ENCODE measurements at places on chromosomes 3 and 15.
A peak's percentile ranks its signal among the peaks of the same experiment; 100 is the strongest.

GRCh38 chr15:76162784-76163456, 103.1 kb downstream of the TMEM266 start:
- no peak for DNase-seq

GRCh38 chr3:45665101-45665572, 24.1 kb upstream of the SACM1L start:
- DNase-seq, result peak; percentile 20

- peak; percentile 44 for DNase-seq
These were observed 15.7 kb downstream of the BHLHE40 start for GRCh38 chr3:4994823-4995499.

GRCh38 chr3:13111873-13112520, 38.8 kb upstream of the IQSEC1 start:
- DNase-seq, result no peak

GRCh38 chr3:94121161-94121560, 58.3 kb downstream of the NSUN3 start:
- DNase-seq, result no peak

- DNase-seq, result no peak
These were observed 486.1 kb upstream of the GOLIM4 start for GRCh38 chr3:168581771-168582225.

DNA sequence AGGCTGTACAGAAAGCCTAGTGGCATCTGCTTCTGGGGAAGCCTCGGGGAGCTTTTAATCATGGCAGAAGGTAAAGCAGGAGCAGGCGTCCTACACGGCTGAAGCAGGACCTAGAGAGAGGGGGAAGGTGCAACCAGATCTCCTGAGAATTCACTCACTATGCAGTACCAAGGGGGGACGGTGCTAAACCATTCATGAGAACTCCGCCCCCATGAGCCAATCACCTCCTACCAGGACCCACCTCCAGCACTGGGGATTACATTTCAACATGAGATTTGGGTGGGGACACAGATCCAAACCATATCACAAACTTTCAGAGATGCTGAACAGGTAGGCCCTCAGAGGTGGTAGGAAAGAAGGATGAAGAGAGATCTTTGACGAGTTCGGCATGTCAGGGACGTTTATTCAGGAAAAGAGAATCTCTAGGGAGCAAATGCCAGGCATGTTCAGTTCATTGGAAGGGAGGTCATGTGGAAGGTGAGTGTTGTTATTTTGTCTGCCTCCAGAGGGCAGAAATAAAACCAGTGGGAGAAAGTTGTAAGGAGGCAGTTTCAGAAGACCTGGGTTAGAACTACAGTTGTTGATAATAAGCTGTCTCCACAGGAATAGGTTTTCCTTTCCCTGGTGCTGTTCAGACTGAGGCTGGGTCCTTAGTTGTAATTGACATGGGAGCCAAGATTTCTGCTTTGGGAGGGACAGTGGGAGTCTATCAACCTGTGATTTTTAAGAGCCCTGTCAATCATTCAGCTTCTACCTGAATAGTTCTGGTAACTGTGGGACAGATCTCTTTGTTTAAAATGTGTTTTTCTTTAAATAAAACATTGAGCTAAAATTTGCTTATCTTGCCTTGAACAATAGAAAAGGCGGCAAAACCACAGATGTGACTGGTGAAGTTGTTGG, 4.3 kb upstream of the FNDC3B start:
- no peak for DNase-seq

- no peak for DNase-seq
These were observed 3.7 kb downstream of the ZNF280D start for GRCh38 chr15:56729561-56729960.

DNA sequence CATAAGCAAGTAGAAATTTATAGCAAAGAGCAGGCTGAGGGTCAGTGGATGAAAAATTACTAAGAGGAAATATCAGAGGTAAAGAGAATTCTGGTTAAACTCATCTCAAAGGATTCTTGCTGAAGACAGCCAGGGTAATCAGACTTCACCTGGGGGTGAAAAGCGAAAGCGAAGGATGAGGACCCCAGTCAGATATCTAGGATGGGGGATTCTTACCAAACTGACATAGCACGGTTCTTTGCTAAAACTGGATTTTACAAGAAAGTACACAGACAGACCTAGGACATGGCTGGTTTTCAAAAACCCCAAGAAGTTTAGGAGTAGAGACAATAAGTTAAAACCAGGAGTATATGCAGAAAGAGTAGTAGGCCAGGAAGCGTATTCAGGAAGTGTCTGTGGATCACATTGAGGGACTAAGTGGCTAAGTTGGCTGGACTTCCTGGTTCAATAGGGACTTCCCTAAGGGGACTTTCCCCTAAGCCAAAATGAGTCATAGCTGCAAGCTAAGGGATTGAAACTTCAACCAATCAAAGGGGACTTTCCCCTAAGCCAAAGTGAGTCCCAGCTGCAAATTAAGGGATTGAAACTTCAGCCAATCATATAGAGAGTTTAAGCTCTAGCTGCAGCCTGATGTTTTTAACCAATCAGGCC, 2.4 kb upstream of the CFAP91 start:
- DNase-seq, result no peak

- DNase-seq, result no peak
These were observed 982.7 kb upstream of the NR2F2 start for GRCh38 chr15:95347837-95348236.

DNA sequence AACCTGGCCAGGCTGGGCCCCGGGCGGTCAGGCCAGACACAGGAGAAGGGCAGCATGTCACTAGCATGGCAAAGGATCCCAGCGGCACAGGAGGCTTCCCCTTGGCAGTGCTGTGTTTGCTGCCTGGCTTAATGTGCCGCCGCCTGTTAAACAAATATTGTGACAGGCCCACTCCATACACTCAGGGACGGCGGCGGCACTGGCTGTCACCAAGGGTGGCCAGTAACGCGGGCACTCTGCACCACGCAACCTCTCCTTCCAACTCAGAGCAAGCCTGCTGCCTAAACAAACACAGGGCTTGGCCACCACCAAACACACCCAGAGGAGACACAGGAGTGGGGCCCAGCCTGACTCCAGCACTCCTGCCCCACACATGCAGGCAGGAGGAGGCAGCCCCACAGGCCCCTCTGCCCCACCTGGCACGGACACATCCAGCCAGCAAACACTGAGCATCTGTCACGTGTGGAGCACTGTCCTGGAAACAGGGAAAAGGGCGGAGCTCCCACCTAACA, 48.0 kb downstream of the TPRA1 start:
- no peak for DNase-seq

GRCh38 chr15:50059203-50059772, 59.7 kb downstream of the ATP8B4 start:
- DNase-seq, result no peak

DNA sequence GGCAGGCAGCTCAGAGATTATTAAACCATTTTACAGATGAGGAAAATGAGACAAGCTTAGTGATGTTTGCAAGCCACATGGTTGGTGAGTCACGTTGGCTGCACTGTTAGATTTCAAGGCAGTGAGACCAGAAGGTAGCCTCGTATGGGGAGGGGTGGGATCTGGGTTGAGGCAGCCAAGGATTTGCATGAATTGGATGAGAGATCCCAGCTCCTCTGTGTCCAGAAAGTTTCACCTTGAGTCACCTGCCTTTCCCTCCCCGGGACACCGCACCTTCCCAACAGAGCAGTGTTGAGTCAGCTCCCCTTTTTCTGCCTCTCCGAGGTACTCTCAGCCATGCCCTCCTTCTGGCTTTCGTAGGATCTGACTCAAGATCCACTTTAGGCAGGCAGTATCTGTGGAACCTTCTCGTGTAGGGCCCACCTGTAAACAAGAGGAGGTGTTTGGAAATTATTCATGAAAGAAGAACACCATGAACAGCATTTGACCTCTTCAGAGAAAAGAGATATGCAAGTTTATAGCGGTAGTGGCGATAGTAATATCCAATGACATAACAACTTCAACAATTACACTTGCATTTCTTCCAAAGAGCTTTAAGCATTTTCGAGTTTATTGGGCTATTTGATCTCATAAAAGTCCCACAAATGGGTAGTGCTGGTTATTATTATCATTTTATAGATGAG, 46.8 kb upstream of the VPS8 start:
- DNase-seq, result no peak

DNA sequence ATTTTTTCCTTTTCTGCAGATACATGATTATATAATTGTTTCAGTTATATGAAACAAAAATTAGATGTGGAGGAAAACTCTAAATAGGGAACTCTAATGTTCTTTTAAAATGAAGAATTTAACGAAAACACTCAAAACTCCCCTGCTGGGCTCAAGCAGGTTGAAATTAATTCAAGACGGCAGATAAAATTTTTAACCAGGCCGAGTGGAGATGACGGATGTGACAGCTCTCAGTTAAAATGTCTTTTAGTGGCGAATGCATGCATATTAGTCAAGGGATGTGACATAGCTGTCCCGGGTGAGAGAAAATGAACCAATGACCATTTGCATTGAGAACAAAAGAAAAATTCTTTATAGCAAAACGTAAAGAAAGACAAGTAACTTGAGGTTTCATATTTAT, 110.1 kb downstream of the ROBO2 start:
- DNase-seq, result no peak

DNA sequence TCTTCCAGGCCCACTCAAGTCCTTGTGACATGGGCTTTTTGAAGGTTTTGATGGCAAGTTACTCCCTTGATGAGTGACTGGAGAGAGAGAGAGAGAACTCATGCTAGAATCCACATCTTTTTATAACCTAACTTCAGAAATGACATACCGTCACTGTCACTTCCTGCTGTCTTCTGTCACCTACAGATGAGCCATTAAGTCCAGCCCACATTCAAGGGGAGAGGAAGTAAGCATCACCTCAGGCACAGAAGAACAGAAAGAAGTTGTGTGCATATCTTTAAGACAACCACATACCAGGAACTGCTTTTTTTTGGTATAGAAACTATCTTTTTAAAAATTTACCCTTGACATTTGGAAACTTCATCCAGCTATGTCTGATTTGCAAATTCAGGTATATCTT, 16.6 kb upstream of the TXNRD3 start:
- DNase-seq, result no peak

DNA sequence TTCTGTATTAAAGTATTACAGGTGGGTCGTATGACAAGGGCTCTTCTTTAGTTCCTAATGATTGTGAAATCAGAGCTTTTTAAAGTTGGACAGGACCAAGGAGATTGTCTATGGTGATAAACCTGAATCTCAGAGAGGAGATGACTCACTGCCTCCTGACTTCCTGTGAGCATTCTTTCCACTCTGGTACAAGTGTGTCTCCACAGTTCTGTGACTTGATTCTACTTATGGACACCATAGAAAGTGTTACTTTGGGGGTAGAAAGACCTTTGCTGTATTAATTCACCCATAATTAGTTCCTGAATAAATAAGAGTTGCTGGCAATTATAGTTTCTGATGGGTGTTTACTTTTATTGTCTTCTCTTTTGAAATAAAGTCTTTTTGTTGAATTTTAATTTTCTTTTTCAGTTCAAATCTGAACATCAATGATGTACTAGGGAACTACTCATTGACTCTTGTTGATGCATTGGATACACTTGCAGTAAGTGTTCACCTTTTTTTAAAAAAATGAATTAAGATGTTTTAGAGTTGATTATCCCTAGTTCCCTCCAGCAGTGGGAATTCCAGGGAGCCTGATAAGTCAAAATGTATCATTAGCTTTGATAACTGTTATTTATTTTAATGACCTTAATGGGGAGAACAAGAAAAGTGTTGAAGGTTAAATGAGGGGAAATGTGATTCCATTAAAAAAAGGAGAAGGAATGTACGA, 7.4 kb downstream of the EDEM1 start:
- DNase-seq, result no peak

GRCh38 chr15:101138913-101139880, 112.7 kb downstream of the CHSY1 start:
- no peak for DNase-seq

DNA sequence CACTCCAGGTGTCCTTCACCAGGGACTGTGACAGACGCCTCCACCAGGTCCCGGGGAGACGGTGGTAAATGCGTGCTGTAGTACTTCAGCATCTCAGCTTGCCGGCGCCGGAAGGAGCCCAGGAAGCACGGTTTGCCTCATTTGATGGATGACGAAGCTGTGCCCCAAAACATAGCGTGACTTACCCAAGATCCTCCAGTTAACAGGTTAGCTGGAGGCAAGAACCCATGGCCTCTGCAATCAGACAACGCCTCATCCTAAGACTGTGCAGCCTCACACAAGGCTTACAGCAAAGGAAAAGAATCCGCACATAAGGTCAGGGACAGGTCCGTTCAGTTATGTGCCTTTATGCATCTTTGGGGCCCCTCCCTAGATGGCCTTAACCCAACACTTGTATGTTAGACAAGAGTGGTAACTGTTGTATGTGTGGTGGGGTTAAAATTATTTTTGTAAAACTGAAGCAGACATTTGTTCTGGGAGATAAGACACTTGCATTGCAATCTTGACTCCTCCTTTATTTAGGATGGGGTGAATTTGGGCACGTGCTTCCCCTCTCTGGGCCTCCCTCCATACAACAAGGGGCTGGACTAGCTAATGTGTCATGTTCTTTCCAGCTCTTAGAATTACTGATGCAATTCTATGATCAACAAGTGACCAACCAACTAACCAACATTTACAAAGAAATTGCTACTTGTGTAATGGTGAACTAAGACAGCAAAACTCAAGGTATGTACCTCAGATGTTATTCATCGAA, 39.4 kb downstream of the VGLL4 start:
- DNase-seq, result no peak

DNA sequence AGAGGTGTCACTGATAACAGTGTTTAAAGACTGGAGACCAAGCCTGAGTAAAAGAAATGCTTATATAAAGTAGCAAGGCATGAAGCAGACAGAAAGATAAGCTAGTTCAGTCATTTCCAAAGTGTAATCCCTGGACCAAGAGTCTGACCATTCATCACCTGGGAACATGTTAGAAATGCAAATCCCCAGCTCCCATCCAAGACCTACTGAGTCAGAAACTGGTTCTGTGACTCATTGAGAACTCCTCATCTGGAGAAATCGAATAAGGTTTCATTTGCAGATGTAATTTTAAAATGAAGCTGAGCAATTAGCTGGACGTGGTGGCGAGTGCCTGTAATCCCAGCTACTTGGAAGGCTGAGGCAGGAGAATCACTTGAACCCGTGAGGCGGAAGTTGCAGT, 473.9 kb upstream of the UBE2E2 start:
- DNase-seq, result no peak

DNA sequence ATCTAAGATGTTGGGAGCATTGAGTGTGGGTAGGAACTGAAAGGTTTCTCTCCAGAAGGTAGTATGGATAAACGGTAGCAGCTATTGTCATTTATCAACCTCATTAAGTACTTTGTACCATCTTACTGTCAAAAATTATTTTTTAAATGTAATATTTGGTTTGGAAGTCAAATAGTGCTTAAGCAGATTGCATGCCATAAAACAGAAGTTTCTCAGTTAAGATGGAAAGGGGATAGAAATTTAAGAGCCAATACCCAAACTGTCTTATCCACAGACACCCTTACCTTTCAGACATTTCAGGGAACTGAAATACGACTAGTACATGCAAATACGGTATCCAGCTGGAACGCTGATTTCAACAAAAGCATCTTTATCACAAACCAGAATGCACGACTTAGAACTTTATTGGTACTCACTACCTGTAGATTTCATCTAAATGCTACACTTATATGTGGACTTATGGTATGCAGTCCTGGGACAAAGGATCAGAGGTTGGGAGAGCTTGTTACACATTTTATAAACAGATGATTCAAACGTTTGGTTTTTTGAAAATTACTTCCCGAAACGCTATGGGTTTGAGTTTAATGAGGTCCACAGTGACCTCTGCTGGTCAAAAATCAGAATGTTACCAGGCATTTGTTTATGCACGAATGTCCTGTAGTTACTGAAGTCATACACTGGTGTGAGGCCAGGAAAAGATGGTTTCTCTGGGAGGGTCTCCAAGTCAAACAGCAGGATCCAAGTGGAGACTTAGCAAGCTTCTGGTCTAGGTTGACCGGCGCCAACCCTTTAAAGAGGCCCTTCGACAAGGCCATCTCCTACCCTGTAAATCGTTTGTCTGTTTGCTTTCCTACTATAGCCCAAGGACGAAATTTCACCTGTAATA, 45.7 kb upstream of the DUT start:
- peak; percentile 53 for DNase-seq
